ENCODE measurements at places on chromosomes 13 and 19.

DNA sequence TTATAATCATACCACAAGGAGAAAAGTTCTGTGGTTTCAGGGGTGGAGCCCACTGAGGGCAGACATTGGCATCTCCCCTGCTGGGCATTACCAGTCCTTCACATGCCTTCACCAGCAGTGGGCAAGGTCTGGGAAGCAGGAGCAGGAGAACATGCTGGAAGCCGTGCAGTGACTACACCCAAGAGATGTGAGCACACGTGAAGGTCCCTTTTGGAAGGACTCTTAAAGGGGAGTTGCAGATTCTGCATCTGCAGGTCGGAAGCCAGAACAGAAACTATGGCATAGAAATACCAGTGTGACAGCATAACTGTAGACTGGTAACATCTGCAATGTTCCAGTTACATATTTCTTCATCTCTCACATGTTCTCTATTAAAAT is 26.9 kb upstream of the KL start:
- no peak for DNase-seq

DNA sequence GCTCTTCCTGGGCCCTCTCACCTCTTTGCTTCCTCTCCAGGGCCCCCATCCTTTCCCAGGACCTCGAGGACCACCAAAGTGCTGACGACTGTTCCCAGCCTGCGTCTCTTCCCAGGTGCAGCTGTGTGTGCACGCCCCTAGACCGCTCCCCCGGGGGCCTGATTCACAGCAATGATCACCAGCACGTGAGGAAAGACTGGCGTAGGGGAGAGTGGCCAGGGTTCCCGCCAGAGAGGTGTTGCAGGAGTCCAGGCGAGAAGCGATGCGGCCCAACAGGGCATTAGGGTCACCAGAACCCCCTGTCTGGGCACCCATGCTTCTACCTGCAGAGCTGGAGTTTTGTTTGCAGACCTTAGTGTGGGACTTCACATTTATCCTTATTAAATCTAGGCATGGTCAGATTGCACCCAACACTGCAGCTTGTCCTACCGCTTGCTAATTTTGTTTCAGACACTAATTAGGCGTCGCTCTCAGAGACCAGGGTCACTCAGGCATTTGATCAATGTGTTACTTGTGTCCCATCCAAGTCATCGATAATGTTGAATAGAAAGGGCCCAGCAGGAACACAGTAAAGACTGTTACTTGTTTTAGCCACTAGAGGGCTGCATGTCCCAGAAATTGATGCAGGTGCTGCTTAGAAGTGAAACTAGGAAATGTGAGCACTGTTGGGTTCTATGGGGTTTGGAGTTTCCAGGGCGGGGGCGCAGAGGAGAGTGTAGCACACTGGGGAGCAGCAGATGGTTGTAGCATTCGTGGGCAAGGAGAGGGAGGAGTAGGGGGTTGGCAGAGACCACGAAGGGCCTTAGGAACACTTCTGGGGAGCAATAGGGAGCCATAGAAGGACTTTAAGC is 53.2 kb downstream of the CDADC1 start:
- peak; percentile 15 for DNase-seq

DNA sequence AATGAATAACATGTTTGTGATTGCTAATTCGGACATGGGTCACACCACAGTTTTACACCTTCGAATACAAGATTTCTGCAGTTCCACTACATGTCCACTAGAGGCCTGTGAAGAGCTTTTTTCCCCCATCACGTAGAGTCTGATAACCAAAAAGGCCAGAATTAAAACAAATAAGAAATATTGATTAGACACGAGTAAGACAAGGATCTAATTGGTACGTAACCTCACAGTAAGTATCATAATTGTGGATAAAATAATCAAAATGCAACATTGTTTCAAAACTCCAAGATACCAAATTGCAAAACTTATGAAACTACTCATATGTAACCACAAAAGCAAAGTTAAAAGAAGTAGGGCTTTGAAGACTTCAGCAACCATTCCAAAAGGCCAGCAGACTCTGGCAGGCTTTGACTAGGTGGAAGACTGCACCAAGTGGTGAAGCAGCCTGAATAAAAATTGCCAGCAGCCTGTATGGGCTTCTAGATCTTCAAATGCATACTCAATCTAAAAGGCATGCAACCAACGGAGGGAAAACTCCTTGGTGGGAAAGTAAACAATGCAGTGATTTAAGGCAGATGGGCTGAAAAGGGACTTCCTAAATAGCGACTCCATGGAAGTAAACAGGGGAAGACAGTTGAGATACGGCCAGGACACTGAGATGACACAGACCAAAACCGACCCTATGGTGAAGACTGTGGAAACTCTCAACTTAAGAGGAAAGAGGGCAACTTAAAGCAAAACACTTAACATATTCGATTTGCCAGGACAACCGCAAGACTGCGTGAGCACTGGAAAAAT is 56.7 kb downstream of the STARD13 start:
- DNase-seq = no peak

- no peak for DNase-seq
Observed at GRCh38 chr19:39053276-39054090, 21.1 kb upstream of the FBXO27 start.

DNA sequence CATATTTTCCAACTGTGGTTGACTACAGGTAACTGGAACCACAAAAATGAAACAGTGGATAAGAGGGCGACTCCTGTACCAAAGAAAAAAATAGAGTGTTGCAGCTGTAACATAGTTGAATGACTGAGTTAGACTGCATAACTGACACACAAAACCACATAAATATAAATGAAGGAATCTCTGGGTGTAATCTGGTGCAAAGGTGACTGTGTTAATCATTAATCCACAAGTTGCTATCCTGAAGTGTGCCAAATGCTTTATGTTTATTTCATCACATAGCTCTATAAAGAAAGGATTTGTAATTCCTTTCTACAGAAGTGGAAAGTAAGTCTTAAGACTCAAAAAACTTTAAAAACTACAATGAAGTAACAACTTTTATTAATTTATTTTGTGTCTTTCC is 6.0 kb upstream of the GJB2 start:
- no peak for DNase-seq

GRCh38 chr13:114309806-114310410 is 4.4 kb upstream of the CHAMP1 start:
- DNase-seq = no peak

DNA sequence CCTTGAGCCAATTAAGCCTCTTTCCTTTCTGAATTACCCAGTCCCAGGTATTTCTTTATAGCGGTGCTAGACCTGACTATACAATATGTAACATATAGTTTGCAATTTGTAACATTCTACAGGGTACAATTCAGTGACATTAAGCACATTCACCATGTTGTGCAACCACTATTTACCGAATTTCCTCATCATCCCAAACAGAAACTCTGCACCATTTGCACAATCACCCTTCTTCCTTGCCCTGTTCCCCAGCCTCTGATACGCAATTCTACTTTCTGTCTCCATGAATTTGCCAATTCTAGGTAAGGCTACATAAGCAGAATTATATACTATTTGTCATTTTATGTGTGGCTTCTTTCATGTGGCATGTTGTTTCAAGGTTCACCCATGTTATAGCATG is 13.7 kb upstream of the SIGLEC10 start:
- DNase-seq = no peak

- no peak for DNase-seq
Observed at GRCh38 chr13:42355491-42356183, 83.7 kb downstream of the AKAP11 start.

- DNase-seq = no peak
Observed at GRCh38 chr13:29892151-29892550, 41.7 kb upstream of the UBL3 start.

DNA sequence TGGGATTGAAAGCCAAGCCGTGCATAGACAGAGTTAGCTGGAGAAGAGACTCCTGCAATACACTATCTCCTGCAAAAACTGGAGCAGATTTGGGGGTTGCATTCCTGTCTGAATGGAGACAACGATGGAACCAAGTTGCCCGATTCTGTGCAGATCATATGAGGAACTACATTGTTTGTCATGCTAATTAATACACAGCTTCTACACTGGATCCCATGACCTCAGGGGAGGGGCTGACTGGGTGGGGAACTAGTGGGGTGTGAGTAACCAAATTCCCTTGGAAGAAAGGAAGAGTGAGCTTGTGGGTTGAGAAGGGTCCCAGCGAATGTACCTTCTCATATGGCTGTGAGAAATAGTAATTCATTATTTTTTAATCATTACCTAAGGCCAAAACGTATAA is 214.0 kb downstream of the LHFPL6 start:
- DNase-seq = no peak

- peak; percentile 7 for DNase-seq
Observed at GRCh38 chr13:49791315-49791710, 1.2 kb downstream of the KPNA3 start.

DNA sequence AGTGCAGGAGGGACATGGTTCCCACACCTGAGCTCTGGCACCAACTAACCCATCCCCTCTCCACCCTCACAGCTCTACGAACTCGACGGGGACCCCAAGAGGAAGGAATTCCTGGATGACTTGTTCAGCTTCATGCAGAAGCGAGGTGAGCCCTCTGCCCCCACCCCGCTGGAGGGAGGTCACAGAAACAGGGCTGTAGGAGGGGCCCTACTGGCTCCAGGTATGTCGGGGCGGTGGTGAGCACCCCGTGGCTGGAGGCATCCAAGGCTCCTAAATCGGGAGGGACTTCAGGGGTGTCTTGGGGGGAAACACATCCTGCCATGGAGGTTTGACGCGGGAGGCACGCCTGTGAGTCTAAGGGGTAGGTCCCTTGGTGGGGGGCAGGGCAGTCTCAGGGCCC is 24.1 kb upstream of the WDR18 start:
- no peak for DNase-seq

- no peak for DNase-seq
Observed at GRCh38 chr13:50831512-50831911, 12.0 kb downstream of the DLEU7 start.

- peak; percentile 51 for DNase-seq
Observed at GRCh38 chr19:45499196-45500180, 1.2 kb downstream of the PPM1N start.

GRCh38 chr13:107864543-107865317 is 350.6 kb downstream of the LIG4 start:
- DNase-seq = no peak

GRCh38 chr13:78604782-78605611 is 1.6 kb upstream of the POU4F1 start:
- DNase-seq = no peak

DNA sequence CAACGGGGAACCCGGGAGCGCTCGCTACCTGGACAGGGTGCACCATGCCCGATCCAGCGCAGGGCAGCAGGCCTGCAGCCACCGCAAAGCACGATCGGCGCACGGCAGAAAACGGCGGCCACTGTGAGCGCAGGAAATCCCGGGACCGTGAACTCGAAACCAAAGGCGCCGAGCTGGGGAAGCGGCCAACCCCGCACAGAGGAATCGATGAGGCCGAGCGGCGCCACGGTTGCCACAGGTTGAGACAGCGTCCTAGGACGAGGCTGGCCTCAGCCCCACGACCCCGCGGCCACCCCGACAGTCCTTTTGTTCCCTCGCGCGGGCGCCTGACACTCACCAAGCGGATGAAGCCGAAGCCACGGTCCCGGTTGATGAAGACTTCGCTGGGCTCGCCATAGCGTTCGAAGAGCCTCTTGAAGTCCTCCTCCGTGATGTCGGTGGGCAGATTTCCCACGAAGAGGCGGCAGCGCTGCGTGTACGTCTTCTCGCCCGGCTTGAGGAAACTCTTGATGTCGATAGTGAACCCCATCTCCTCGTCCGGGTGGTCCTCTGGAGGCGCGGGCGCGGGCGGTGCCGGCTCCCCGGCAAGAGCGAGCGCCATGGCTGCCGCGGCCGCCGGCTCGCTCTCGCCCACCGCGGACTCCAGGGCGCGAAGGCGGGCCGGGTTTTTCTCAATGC is 557 bp downstream of the PSPC1 start:
- peak; percentile 13 for DNase-seq

- no peak for DNase-seq
Observed at GRCh38 chr19:19452243-19453124, 47.0 kb downstream of the GATAD2A start.

DNA sequence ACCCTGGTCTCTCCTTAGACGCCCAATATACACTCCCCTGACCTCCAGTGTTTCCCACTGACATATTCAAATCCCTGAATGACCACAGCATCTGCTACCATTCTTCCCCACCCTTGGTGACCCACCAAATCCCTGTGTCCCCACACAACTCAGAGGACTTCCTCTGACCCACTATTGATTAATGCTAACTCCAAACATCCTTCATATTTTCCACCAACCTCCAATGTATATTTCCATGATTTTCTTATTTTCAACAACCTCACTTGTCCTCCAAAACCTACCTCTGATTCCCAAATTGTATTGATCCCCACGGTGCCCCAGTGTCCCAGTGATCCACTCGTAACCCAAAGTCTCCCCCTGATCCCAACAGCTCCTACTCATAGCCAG is 526 bp upstream of the DMWD start:
- DNase-seq = no peak

DNA sequence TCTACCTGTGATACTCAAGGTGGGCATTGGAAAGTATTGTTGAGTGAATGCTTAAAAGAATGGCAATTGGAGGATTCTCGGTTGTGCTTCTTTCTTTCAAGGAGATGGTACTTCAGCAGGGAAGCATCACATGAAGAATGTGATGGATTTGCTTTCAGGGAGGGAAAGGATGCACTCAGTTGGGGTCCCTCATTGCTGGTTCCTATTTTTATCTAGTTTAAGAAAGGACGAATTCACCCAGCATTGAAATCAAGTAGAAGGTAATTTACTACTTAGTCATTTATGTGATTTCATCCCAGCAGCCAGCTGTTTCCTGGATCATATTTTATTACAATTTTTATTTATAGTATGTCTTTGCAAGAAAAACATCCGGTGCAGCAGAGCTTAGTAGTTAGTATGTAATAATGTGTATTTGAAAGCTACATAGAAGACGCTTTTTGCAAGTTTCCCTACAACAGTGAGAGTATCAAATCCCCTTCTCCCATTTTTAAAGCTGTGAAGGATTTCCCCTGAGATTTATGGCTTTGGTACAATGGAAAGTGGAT is 417.9 kb downstream of the GPC5 start:
- DNase-seq = no peak

GRCh38 chr13:21733475-21734263 is 62.8 kb downstream of the FGF9 start:
- no peak for DNase-seq

DNA sequence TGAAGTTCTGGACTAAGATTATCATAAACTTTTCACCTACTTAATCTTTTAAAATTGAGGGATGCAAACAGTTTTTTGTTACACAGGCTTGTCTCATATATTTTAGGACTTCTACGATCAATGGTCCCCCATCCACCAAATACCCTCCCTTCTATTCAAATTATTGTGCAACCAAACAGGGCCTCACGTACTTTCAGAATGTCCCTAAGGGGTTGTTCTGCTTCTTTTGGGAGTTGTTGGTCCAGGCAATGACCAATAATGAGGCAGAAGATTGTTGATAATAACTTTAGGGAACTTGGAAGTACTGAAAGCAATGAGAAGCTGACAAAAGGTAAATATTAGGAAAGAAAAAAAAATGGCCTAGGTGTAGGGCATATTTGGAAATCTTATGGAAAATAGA is 2.9 kb downstream of the DNAJC15 start:
- no peak for DNase-seq

GRCh38 chr19:3084943-3085342 is 9.2 kb upstream of the GNA11 start:
- DNase-seq = no peak

- DNase-seq = no peak
Observed at GRCh38 chr19:42246143-42246921, 3.9 kb upstream of the GSK3A start.

GRCh38 chr13:26688286-26688685 is 72.3 kb downstream of the GPR12 start:
- DNase-seq = no peak

- DNase-seq = no peak
Observed at GRCh38 chr13:28046981-28047380, 53.4 kb downstream of the FLT3 start.

All from activated CD4-positive, alpha-beta T cell treated with anti-CD3 and anti-CD28 coated beads, Interleukin-2, amount 50 U/mL, for 24 hours (primary cell).